ENCODE measurements at places on chromosomes 16 and 17.

DNA sequence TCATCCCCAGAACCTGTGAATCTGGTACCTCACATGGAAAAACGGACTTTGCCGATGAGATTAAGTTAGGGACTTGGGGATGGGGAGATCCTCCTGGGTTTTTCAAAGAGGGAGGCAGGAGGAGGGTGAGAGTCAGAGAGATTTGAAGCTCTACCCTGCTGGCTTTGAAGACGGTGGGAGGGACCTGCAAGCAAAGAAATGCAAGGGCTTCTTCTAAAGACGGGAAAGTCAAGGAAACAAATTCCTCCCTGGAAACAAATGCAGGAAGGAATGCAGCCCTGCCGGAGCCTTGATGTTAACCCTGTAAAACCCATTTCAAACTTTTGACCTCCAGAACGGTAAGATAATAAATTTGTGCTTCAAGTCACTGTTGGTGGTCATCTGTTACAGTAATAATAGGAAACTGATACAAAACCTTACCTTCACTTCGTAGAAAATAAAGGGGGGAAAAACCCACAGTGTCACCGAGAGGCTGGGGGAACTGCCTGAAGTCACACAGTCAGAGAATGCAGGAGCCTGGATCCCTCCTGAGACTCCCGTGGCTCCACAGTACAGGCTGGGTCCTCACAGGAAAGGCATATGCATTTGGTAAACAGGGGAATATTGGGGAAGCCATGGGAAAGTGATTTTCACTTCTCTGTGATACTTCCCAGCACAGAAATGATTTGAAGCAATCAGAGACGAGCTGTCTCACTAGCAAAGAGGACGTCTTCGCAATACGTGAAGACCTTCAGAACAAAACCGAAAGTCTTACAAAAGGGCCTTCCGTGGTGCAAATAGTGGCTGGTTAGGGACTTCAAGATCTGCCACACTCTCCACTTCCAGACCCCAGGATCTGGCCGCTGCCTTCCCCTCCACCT, 58.9 kb upstream of the CLEC3A start:
- DNase-seq, result no peak

DNA sequence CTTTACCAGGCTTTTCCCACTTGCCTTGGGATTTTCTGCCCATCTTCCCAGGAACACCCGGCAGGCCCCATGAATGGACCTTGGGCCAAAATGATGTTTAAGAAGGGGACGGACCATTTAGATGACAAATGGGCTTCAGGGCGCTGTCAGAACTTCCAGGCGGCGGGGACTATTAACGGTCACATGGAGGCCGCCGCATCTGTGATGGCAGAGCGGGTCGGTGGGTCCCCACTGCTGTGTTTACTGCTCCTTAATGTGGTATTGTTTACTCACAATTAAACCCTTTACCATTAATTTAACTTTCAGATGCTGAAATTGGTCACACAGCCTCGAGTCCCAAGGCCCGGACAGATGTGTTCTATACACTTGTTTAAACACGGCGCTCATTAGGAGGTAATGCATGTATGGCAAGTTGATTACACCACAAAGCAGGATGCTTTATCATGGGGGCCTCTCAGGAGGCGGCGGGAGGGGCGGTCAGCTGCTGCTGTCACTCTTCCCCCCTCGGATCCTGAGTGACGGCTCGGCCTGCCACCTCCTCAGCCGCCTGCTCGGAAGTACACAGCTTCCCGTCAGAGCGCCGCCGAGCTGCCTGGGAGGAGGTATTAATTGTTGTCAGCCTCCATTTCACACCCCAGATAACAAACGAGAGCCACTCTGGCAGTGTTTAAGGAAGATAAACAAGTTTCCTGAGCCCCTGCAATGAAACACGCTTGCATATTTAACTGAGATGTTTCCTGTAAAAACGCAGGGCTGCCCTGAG, 83.9 kb upstream of the IRX3 start:
- no peak for DNase-seq

DNA sequence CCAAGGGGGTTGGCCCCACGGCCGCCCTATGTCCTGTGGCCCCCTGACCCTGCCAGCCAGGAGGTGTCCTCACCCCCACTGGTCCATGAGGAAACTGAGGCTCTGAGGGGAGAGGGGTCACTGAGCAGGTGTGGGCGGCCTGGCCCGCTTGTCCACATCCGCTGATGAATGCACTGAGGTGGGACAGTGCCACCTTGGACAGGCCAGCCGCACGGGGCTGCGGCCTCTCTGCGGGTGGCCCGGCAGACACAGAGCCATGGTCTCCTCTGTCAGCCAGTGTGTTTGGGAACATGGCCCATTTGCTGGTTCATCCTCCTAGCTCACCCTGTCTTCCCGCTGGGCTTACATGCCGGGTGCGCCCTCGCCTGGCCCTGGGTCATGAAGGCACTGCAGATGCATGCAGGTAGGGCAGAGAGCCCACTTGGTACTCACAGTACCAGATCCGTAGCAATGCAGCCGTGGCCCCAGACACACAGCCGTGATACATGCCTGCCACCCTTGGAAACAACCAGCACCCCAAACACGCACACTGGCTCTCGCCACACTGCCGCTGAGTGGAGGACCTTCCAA, 93.9 kb downstream of the ENGASE start:
- no peak for DNase-seq

- no peak for DNase-seq
Measured at GRCh38 chr16:75304521-75305363, 53.3 kb upstream of the BCAR1 start.

GRCh38 chr16:67563708-67564468, 1.6 kb downstream of the CTCF start:
- no peak for DNase-seq

DNA sequence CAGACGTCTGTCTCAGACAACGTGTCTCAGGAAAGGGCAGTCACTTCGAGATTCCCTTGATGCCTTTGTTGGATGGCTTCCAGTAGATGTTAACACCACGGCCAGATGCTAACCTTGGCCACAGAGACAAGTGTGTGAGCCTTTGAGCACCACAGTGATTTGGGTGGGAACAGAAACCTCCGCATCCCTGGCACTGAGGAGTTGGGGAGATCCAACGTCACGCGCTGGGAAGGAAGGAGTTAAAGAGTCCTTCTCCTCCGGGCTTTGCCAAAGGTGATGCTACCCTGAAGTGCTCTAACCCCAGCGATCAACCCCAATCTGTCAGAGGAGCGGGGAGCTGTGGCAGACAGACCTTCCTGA, 3.0 kb upstream of the ABR start:
- no peak for DNase-seq

- no peak for DNase-seq
Measured at GRCh38 chr17:37067555-37068111, 118.9 kb downstream of the AATF start.

GRCh38 chr17:45310380-45311324, 6.2 kb downstream of the MAP3K14 start:
- no peak for DNase-seq

GRCh38 chr17:51238255-51238887, 21.5 kb downstream of the MBTD1 start:
- no peak for DNase-seq

DNA sequence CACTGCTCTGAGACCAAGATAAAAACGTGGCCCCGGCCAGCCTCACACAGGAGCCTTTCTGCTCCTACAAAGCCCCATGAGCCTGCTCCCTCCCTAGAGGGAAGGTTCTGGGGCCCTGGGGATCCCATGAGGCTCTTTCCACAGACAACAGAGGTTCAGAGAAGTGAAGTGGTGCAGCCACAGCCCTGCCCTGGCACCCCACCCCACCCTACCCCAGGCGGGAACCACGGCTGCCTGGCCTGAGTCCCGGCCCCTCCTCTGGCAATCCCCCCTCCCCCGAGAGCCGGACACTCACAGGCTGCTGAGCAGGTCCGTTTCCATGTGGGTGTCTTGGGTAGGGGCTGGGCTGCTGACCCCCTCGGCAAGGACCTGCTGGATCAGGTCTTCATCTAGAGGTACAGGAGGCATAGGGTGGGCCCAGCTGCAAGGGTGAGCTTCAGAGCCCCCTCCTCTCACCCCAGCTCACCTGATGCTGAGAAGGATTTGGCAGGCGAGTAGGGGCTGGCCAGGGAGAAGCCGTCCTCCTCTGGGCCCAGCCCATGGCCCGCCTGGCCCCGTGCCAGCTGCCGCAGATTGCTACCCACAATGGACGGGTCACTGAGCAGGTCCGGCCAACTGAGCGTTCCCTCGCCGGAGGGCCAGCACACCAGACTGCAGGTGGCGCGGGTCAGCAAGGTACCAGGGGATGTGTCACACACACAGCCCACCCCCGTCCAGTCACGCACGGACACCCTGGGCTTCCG, 38.7 kb downstream of the PKD1 start:
- DNase-seq, result no peak

GRCh38 chr16:87559945-87560344, 42.4 kb upstream of the JPH3 start:
- no peak for DNase-seq

DNA sequence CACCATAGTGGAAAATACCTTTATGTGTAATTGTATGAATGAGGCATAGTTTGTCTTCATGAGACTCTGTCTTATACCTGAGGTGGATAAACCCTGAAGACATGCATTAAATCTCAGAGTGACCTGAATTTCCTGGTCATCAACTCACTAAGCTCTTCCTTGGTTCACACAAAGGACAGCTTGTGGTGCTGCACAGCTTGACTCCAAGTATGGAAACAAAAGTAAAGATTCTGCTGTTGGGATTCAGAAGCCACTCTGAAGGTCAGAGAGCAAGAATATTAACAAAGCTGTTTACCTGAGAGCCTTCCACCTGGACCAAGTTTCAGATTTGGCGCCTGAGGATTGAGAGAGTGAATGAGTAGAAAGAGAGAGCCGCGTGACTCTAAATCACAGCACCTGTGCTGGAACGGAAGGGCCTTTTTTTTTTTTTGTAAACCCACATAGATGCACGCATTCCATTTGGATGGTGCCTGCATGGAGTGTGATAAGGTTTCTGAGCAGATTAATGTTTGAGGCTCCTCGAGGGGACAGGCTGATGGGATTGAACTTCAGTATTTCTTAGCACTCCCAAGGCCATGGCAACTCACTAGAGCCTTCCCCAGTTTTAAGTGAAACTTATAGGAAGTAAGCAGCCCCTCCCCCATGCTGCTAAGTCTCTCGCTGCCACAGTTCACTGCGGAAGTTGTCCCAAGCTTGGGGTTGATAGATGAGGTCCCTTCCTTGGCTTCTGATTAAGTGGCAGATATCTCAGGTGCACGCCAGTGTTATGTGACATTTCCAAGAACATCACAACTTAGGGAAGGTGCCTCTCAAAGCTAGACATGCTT, 28.7 kb downstream of the CALB2 start:
- no peak for DNase-seq

DNA sequence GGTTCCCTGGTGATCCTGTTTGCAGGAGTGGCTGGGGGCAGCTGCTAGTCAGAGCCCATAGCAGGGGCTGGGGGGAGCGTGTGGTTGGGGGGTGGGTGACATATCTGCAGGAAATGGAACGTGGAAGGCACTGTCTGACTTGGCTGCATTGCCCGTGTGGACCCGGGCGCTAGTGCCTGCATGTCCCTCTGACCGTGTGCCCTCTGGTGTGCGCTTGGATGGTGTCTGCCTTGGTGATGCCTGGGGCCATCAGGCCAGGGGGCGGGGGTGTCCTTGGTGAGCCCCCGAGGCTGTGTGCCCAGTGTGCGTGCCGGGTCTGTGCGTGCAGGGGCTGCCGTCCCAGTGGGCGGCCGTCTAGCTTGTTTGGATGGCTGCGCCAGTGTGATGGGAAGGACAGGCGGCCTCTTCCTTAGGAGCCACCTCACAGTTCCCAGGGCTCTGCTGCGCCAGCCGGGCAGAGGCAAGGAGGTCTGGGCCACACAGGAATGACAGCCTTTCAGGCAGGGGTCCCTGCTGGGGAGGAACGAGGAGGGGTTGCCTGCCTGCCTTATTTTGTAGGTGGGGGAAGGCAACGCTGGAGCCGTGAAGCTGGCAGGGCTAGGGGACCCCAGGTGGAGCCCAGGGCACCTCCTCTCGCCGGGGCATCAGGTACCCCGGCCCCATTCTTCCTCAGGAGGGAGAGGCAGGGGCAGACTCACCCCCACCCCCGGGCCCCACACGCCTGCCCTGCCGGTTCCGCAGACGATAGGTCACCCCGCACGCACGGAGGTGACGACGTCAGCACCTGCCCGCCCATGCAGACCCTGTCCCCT, 693 bp downstream of the NDRG4 start:
- peak; percentile 15 for DNase-seq

DNA sequence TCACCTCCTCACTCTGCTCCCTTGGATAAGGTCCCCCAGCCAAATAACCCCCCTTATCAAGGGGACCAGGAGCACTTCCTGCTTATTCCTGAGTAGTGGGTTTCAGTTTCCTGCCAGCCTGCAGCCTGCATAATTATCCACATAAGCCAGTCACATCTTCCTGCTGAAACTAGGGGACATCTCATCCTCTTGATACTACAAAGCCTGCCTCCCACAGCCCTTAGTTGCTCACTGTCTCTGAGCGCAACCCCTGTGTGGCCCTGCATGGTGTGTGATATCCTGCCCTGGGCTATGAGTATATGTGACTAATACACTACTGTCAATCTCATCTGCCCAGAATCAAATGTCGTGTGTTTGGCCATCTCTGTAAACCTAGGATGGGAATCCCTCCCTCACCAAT, 8.0 kb upstream of the XYLT2 start:
- no peak for DNase-seq

GRCh38 chr17:1491443-1492248, 840 bp downstream of the MYO1C start:
- DNase-seq, result peak; percentile 62

- DNase-seq, result no peak
Measured at GRCh38 chr17:29012535-29012934, 6.7 kb upstream of the SEZ6 start.

DNA sequence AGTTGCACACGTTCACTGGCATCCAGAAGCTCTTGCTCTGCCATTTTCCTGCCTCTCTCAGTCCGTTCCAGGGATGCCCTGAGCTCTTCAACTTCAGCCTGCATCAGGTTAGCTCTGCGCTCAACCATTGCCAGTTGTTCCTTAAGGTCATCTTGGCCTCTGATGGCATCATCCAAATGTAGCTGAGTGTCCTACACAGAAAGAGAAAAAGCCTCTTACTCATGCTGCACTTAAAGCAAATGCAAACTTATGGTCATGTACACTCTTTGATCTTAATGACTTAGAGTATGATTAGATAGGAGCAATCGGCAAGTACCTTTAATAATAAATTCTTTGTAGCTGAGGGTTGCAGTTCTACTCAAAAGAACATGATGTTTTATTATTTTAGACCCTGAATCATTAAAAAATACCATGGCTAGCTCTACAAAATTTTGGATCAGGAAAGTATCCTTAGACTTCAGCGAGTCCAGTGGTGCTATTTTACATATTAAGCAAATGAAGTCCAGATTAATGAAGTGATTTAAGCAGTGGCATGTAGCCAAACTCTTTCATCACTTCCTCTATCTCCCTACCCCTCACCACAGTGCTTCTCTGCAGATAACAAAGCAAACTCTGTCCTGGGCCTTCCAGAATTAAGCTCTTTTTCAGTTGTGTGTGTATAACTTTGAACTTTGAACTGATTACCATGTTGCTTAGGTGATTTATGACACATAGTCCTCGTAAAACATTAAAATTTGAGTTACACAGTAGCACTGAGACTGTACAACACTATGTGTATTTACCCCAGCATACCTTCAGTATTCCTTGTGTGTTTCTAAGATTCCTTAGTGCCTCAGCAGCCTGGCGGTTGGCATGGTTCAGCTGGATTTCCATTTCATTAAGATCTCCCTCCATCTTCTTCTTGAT, 22.1 kb downstream of the MYH4 start:
- no peak for DNase-seq

Data from activated T-cell treated with anti-CD3 and anti-CD28 coated beads for 48 hours (primary cell).